Cerebellar cortex (tissue), 1 donor: ENCODE measurements at places on chromosomes 5 and 9.

DNA sequence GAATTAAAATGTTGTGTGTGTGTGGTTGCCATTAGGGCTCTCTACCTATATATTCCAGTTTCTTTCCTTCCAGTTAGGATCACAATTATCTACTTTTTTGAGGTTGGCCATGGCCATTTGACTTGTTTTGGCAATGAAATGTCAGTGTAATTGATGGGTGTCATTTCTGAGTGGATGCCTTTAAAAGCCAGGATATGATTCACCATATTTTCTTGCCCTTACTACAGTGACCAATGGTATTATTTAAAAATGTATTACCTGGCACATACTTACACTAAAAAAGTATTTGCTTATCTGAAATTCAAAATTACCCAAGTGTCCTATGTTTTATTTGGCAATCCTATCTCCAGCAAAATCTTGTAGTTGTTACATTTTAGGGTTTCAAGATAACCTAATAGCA lies 258.7 kb upstream of the ACTBL2 start:
- DNase-seq, result no peak

- DNase-seq, result no peak
These were observed 173.7 kb upstream of the ANKRD55 start for GRCh38 chr5:56406838-56407237.

GRCh38 chr5:149149942-149150341 lies 8.6 kb downstream of the ABLIM3 start:
- DNase-seq, result no peak

DNA sequence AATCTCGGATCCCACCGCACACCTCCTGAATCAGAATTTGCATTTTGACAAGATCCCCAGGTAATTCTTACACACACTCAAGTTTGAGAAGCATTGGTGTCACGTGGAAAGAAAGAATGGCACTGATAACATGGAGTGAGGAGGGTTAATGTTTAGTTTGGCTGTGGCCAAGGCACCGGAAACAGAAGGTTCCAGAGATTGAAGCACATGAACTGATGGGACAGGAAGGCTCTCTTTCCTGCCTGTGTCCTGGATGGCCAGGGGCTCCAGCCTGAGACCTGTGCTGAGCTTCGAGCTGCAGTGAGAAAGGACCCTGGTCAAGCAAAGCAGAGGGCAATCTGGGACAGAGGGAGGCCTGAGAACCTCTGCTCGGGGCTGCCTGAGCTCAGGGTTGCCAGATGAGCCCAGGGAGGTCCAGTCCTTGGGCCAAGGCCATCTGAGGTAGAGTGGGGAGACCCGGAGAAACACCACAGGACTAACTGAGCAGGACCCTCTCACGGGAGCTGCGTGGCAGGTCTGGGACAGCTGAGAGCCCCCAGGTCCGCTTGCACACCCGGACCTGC lies 27.3 kb downstream of the AFAP1L1 start:
- DNase-seq, result no peak

DNA sequence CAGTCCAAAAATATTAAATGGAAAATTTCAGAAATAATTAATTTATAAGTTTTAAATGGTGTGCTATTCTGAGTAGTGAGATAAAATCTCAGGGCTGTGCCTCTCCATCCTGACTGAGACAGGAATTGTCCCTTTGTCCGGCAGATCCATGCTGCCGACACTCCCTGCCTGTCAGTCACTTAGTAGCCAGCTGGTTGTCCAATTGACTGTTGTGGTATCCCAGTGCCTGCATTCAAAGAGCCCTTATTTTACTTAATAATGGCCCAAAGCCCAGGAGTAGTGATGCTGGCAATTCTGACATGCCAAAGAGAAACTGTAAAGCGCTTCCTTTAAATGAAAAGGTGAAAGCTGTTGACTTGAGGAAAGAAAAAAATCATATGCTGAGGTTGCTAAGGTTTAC lies 157.5 kb downstream of the ENC1 start:
- no peak for DNase-seq
